Stimulated activated CD4-positive, alpha-beta T cell treated with anti-CD3 and anti-CD28 coated beads, Interleukin-1b, Interleukin-23, amount 100 ng/mL, for 48 hours (primary cell): ENCODE measurements at places on chromosomes 6 and 20.

GRCh38 chr6:16712255-16712930 is 48.9 kb downstream of the ATXN1 start:
- peak; percentile 34 for DNase-seq

DNA sequence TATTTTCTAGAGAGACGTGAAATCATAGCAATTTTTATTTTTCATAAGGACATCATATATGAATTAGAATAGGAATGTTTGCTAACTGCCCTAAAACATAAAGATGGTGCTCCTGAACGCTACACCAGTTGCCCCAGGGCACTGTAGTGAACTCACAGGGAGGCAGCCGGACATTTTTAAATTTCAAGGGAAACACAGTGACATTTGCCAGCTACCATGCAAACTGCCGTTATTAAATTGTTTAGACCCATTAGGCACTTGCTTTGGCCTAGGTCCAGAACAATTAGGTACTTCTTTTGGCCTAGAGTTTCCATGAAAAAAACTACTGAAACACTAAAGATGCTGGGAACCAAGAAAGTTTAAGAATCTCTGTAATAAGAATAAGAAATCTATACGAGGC is 24.9 kb upstream of the CFAP206 start:
- DNase-seq: no peak

- no peak for DNase-seq
Measured at GRCh38 chr6:3504938-3505805, 48.3 kb upstream of the SLC22A23 start.

GRCh38 chr20:37475252-37475651 is 45.8 kb upstream of the NNAT start:
- DNase-seq: no peak

DNA sequence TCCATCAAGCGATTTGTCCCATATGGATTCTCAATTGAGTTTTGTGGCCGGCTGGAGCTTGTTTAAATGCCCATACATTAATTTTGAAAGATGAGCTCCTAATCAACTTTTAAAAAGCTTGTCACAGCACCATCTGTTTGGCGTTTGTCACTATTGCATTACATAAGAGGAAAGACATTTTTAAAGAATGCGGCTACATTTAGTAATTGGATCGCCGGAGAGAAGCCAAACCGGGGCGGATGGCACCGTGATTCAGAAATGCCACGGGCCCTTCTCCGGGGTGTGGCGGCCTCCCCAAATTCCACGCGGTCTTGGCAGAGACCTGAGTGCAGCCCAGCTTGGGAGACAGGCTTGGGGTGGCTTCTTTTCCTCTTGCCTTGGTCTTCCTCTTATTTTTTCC is 67.7 kb upstream of the ZNFX1 start:
- no peak for DNase-seq

DNA sequence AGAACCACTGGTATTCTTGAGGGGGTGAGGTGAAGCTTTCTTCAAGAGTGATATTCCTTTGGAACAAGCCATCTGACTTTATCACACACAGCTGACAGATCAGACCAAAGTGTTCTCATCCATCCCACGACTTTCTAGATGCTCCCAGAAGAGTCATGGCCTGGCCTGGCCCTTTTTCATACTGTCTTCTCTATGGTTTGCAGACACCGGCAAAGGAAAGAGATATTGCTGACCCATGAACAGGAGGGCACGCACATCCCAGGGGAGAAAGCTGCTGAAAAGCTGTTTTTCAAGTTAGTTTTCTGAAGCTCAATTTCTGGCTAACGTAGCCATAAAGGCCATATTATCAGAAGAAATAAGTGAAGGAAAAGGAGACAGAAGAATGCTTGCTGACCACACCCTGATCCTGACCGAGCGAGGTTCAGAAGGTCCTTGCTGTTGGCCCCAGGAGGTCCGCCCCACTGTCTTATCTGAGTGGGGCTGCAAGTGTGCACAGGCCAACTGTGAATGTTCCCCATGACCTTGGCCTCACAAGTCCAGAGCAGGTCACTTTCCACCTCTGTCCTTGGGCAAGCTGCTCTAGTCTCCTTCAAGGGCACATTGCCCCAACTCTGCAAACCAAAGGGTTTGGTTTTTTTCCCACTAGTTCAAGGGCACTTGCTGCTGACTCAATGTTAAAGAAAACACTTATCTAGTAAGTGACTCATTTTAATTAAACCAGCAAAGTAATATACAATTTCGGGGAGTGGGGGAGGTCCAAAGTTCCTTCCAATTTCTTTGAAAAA is 2.0 kb downstream of the ACSS1 start:
- DNase-seq: no peak

- DNase-seq: no peak
Measured at GRCh38 chr6:125853168-125853567, 62.4 kb downstream of the NCOA7 start.
